Fibroblast of the aortic adventitia (primary cell): ENCODE measurements at places on chromosomes 5 and 9. TPM values are rescaled to one million over a fixed set of nuclear protein-coding genes. Genes with fewer than 3 reads are reported as not detected.

FOXD4L6 gene
- not detected in 2 replicates for total RNA-seq

DNA sequence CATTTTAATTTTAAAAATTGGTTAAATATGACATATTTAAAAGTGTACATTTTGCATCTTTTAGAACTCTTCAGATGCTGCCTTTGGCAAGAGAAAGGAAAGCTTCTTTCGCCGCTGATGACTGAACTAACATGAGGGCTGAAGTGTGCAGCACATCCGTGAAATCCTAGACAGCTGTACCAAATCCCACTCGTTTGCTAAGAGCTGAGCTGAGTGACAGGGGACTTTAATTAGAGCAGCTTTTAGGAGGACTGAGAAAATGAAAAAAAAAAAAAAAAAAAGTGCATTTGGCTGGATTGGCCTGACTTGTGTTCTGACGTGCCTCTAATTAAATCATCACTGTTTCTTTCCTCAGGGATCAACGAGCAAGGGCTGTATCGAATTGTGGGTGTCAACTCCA, 271.3 kb downstream of the ARHGAP26 start:
- DNase-seq: no peak

SLC1A1 gene
- total RNA-seq: 9.6 and 41.7 TPM in 2 replicates

- DNase-seq: no peak
These were observed 1.3 kb downstream of the QSOX2 start for GRCh38 chr9:136244122-136244968.

SELENOP gene
- total RNA-seq: 58.1 and 119 TPM in 2 replicates

DNA sequence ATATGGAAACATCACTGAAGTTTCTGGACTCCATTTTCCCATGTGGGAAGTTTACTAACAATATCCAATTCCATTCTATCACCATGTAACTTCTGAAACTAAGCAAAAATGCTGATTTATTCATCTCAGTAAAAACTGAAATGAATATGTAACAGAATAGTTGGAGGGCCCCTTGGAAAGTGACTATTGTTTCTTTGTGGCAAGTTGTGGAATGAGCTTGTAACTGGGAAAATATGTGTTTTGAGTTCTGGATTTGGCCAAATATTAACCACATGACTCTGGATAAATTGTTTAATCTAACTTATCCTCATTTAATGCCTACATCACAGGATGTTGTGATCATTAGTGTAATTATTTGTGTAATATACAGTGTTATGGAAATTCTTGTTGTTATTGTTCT, 619.3 kb downstream of the TLE4 start:
- peak; percentile 19 for DNase-seq

ADAMTS13 gene
- total RNA-seq: 1.4 and 2.1 TPM in 2 replicates

DNA sequence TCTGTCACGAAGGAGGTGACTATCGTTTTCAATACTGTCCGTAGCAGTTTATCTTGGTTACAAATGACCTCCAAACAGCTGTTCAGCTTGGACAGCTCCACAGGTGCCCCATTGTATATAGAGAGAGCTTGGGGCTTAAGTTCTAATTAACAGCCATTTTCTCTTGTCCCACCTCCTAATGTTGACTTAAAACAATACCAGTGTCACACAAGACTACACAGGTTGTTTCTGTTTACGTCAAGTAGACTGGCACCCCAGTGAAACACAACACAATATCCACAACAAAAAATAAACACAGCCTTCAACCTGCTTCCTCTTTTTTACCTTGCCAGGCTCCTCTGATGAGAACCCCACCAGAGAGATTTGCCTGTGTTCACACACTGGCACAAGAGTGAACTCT, 39.8 kb upstream of the TLE1 start:
- DNase-seq: no peak

- peak; percentile 63 for DNase-seq
These were observed 34.5 kb downstream of the KCTD16 start for GRCh38 chr5:144205141-144205551.

DNA sequence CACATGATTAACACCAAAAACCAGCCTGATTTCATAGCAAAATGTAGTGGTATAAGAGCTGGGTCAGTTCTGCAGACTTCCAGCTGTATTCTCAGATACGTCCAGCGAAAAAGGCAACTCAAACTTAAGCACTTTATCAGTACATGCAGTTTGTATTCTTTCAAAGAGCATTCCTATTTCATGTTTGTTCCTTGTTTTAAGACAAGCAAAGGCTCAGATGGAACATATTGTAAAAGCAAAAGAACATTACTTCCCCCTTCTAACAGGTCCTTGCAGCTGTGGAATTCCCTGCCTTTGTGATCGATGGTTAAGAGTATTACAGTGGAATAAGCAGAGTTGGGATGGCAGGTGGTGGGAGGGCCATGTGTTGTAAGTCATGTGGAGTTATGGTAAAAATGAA, 86.3 kb upstream of the GRHPR start:
- DNase-seq: no peak

DNA sequence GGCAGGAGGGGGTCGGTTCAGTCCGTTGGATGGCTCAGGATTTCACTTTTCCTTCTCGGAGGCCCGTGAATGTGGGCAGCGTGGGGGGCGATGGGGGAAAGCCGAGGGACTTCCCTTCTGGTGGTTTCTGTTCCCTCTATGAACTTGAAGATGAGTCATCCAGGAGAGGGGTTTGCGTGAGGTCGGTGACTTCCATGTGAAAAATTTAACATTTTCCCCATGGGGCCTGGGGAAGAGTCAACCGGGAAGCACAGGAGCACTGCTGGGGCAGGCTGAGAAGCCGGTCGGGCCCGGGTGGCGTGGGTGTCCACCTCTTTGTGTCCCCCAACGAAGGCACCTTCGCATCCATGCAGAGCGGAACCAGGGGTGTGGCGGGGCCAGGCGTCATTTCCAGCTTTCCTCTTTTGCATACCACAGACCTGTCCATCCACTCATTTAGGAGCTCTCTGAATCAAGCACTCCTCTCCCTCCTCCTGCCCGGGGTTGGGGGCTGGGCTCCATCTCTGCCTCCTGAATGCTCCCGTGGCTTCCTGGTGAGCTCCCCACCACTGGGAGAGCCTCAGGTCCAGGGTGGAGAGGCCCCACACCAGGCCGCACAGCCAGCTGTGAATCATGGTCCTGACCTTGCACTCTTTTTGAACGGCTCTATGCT, 68.4 kb downstream of the ANKRD33B start:
- no peak for DNase-seq

DNA sequence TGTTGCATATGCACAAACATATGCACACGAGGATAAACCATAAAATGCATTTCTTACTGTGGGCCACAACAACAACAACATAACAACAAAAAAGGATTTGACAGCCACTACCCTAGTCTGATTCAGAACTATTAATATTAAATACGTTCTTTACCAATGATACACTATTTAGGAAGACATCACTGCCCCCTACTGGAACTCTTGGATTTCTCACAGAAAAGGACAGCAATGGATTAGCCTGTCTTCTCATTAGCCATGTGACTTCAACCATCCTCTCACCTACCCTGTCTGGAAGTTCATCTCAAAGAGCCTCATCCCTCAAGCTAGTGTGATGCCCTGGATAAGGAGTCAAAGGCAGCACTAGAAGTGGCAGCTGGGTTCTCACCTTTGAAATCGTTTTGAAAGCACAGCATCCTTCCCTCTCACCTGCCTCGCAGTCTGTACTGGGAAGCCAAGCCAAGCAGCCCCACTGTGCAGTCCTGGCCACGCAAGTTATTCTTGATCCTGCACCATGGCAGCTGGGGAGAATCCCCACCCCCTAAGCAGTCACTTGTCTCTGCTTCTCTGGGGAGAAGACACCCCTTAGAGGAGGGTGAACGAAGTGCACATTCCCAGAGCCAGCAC, 64.6 kb downstream of the SH3TC2 start:
- peak; percentile 81 for DNase-seq

- no peak for DNase-seq
These were observed 241.1 kb downstream of the TLR4 start for GRCh38 chr9:117945286-117945685.

GRCh38 chr5:177362610-177363507, 5.1 kb downstream of the RGS14 start:
- peak; percentile 24 for DNase-seq

GRCh38 chr5:154559398-154560276, 81.6 kb upstream of the HAND1 start:
- DNase-seq: no peak

DNA sequence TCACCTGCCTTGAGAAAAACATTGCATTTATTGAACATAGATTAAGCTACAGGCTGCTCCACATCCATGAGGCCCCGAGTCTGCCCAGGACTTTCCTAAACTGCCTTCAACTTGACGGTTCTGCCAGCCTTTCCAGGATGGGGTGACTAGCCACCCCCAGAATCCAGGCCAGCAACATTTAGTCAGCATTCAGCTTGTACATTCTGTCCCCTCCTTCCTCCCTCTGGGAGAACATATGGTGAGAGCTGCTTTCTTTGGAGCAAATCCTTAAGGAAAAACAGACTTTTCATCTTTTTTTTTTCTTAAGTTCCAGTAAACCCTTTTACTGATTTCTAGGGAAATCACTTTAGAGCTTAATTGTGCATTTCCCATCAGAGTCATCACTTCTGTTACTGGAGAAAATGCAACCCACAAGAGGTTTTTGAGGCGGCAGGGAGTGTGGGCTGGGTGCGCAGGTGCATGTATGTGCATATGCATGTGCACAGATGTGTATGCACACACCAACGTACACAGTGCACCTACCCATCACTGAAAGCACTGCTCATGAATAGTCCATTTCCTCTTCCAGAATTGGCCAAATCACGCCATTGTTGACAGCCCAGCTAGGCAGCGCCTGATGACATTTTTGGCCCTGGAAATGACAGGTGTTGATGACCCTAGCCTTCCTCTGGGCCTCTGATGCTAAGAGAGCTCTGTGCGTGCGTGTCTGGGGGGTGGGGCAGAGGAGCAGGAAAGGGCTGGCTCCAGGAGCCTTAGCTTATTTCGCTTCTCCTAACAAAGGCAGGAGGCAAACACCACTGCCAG, 145.6 kb downstream of the HSD17B3 start:
- DNase-seq: no peak
